Placental epithelial cell (primary cell): ENCODE measurements at places on chromosomes 3 and 15. TPM values are rescaled to one million over a fixed set of nuclear protein-coding genes. Genes with fewer than 3 reads are reported as not detected.

Gene GCNT3
- not detected in 2 replicates for total RNA-seq

Gene MYLK
- 33.9 and 56.9 TPM in 2 replicates for total RNA-seq

Gene TMEM202
- not detected in 2 replicates for total RNA-seq

Gene AP3B2
- under 0.01 and 0.11 TPM in 2 replicates for total RNA-seq

Gene LRRC31
- total RNA-seq: not detected in 2 replicates

Gene SELENOK
- total RNA-seq: 18.5 and 25.8 TPM in 2 replicates

Gene P2RY1
- total RNA-seq: under 0.01 and 0.11 TPM in 2 replicates

Gene TOP2B
- total RNA-seq: 76.2 and 76.8 TPM in 2 replicates

Gene BHLHE40
- total RNA-seq: 71.5 and 117 TPM in 2 replicates

Gene C15orf62
- under 0.01 and 0.33 TPM in 2 replicates for total RNA-seq

Gene FAM131A
- 11.4 and 20.4 TPM in 2 replicates for total RNA-seq

Gene ATP8B4
- under 0.01 TPM in 1 of 2 replicates, not detected in the other for total RNA-seq
